ENCODE measurements at places on chromosomes 7 and 10.

DNA sequence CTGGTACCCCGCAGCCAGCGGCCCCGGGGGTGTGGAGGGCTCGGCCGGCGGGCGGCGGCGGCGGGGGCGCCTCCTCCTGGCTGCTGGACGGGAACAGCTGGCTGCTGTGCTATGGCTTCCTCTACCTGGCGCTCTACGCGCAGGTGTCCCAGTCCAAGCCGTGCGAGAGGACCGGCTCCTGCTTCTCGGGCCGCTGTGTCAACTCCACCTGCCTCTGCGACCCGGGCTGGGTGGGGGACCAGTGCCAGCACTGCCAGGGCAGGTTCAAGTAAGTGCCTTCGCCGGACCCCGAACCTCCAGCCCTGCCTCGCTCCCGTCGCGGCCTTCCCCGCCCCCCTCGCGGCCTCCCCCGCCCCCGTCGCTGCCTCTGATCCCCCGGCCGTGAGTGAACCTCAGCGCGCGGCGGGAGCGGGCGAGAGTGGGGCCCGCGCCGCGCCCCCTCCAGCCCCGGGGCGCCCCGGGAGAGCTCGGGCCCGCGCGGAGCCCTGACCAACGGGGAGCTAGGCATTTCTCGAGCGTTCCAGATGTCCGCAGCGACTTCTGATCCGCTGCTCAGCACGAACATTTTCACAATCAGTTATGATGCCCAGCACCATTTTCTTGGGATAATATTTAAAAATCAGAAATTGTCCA, 727 bp downstream of the ATRNL1 start:
- H3K27ac ChIP-seq: peak overlapping the region; percentile 82
- peak overlapping the region; percentile 66 for H3K4me3 ChIP-seq
- peaks cover 8% of the 10 kb centered on the region for H3K4me1 ChIP-seq

DNA sequence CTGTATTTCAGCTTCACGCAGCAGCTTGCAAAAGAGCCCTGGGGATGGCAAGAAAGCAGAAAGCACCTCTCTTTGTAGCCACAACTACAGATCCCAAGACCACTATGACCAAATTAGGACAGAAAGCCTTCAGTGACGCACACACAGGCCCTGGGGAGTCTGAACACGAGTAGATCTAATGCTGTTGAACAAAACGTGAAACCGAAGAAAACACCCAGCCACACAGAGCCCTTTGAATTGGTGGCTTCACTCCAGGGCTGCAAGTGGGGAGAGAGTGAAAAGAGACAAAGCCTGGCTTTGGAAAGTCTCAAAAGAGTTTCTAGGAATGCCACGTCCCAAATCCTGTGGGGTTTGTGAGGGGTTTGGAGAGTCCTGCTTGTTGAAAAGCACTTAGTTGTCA, 28.4 kb downstream of the PLXNA4 start:
- no peak overlapping the region for H3K4me3 ChIP-seq
- H3K36me3 ChIP-seq: no peaks in the 10 kb centered on the region
- no peaks in the 10 kb centered on the region for H3K4me1 ChIP-seq
- H3K27ac ChIP-seq: no peak overlapping the region

- no peak overlapping the region for H3K4me3 ChIP-seq
- no peaks in the 10 kb centered on the region for H3K27me3 ChIP-seq
- H3K4me1 ChIP-seq: no peaks in the 10 kb centered on the region
- DNase-seq: no peak
These were observed 138.9 kb downstream of the CACNB2 start for GRCh38 chr10:18279173-18279572.

DNA sequence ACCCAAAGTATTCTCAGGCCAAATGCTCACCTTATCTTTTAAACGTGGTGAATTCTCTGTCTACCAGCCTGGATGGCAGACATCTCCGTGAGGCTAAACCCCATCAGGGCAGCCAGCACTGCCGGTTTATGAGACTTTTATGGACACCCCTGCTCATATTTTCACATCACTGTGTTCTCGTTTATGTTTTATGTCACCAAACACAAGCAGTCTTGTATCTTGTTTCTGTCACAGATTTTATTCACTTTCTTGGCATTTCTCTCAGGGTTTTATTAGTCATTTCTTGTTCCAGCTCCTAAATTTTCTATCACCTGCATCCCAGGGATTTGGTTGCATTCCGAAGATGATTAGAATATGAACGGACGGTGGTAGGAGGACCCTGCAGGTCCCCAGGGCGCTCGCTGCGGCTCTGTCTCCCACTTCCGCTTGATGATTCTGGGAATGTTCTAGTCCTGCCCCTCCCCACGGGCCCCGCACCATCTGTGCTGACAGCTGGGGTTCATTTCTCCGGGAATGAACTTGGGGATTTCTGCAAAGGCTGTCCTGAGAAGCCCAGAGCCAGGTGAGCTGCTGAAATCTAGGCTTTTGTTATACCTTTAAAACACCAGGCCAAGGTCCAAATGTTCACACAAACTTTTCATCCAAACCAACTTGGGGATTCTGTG, 217.6 kb downstream of the GFRA1 start:
- no peaks in the 10 kb centered on the region for H3K36me3 ChIP-seq
- H3K4me3 ChIP-seq: no peak overlapping the region
- no peak for DNase-seq
- no peak overlapping the region for H3K27ac ChIP-seq
- no peaks in the 10 kb centered on the region for H3K27me3 ChIP-seq

DNA sequence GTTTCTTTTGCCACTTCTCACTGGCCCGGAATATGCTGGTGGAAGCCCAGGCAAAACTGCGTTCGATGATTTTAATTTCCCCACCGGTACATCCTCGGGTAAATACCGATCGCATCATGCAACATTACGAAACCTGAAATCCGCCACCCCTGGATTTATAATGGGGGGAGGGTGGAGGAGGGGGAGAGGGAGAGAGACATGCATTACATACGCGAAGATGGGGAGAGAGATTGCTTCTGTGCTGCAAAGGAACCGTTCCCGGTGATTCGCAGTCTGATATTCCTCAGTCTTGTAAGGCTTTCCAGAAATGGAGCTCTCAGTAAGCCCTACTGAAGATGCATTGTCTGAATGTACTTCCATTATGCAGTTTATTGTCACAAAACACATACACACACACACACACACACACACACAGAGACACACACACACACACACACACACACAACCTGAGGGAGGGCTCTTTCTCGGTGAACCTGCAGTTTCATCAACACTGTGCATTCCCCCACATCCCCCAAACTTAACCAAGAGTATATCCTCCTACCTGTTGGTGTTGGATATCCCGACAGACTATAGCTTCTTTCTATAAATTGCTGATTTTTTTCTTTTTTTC, 741 bp downstream of the GPR85 start:
- peak overlapping the region; percentile 52 for H3K4me3 ChIP-seq
- no peaks in the 10 kb centered on the region for H3K36me3 ChIP-seq
- no peak for DNase-seq
- no peaks in the 10 kb centered on the region for H3K27me3 ChIP-seq

GRCh38 chr10:50316695-50317648, 65.7 kb upstream of the ASAH2 start:
- peaks cover 27% of the 10 kb centered on the region for H3K4me1 ChIP-seq
- no peak overlapping the region for H3K4me3 ChIP-seq
- H3K36me3 ChIP-seq: no peaks in the 10 kb centered on the region
- DNase-seq: no peak
- no peaks in the 10 kb centered on the region for H3K27me3 ChIP-seq

DNA sequence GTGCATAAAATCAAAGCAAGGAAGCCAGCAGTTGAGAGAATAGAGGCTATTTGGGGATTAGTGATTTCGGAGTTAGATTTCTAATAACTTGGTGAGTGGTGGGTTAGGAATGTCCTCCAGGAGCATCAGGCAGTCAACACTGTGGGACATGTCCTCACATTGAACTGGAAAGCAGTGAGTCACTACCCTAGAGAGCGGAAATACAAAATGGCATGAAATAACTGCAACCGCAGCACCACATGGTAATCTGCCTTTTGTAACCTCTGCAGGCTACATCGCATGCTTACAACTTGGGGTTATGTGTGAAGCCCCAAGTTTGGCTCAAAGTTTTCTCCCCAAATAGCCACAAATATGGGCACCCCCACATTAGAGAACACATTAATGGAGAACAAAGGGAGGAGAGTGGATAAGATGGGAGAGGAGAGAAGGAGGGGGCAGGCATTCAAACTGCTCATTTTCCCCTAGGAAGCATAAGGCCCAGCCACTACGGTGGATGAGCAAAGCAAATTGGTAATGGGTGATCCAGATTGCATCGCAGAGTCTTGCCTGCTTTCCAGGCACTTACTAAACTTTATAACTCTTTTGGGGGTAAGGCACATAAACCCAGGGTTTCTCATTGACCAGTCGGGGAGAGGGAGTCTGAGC, 22.0 kb upstream of the SLF2 start:
- H3K4me3 ChIP-seq: no peak overlapping the region
- H3K27ac ChIP-seq: no peak overlapping the region
- H3K36me3 ChIP-seq: no peaks in the 10 kb centered on the region
- H3K4me1 ChIP-seq: no peaks in the 10 kb centered on the region
- H3K27me3 ChIP-seq: peaks cover 49% of the 10 kb centered on the region
- no peak for DNase-seq

- DNase-seq: no peak
- no peaks in the 10 kb centered on the region for H3K27me3 ChIP-seq
- no peak overlapping the region for H3K4me3 ChIP-seq
- H3K4me1 ChIP-seq: no peaks in the 10 kb centered on the region
- no peaks in the 10 kb centered on the region for H3K36me3 ChIP-seq
- H3K27ac ChIP-seq: no peak overlapping the region
These were observed 440.0 kb downstream of the ANKRD7 start for GRCh38 chr7:118664498-118664897.

DNA sequence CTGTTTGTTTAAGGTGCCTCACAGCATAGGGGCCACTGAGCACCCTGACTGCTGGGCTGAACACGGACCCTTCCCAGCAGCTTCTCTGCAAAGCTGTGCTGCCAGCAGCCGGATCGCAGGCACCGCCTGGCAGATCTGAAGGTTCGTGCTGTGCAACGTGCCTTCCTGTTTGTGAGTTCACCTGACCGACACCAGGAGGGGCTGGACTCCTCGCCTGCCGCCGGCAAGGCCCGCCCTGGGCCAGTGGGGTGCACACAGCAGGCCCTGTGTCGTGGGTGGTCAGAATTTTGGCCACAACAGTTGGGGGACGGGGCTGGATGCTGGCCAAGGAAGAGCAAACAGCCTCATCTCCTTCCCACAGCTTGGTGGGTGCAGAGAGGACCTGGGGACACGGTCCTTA, 12.6 kb downstream of the CYP2W1 start:
- peaks cover 44% of the 10 kb centered on the region for H3K36me3 ChIP-seq
- no peak for DNase-seq
- peaks cover 4% of the 10 kb centered on the region for H3K4me1 ChIP-seq
- no peaks in the 10 kb centered on the region for H3K27me3 ChIP-seq
- H3K4me3 ChIP-seq: no peak overlapping the region

- H3K36me3 ChIP-seq: no peaks in the 10 kb centered on the region
- no peak overlapping the region for H3K27ac ChIP-seq
These were observed 80.8 kb upstream of the RHOBTB1 start for GRCh38 chr10:61024856-61025201.

DNA sequence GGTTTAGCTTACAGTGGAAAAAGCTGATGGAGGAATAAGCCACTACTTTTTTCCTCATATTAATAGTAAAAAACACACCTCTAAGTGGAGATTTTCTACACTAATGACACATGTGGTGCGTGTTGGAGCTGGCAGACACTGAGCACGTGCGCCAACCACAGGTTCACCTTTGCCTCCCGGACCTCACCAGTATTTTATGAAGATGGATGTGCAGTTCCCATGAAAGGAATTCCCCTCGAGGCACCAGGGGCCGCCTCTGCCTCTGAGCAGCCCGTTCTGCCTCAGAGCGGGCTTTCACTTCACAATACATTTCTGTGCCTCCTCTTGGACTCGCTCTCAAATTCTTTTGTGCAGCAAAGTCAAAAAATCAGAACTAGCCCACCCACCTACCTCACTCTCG, 477.5 kb upstream of the ADARB2 start:
- no peaks in the 10 kb centered on the region for H3K4me1 ChIP-seq
- no peaks in the 10 kb centered on the region for H3K27me3 ChIP-seq
- no peak for DNase-seq
- H3K36me3 ChIP-seq: no peaks in the 10 kb centered on the region
- H3K4me3 ChIP-seq: no peak overlapping the region

- no peaks in the 10 kb centered on the region for H3K4me1 ChIP-seq
- no peak overlapping the region for H3K27ac ChIP-seq
- no peaks in the 10 kb centered on the region for H3K27me3 ChIP-seq
- H3K4me3 ChIP-seq: no peak overlapping the region
These were observed 64.9 kb upstream of the ADCY1 start for GRCh38 chr7:45509222-45509621.

DNA sequence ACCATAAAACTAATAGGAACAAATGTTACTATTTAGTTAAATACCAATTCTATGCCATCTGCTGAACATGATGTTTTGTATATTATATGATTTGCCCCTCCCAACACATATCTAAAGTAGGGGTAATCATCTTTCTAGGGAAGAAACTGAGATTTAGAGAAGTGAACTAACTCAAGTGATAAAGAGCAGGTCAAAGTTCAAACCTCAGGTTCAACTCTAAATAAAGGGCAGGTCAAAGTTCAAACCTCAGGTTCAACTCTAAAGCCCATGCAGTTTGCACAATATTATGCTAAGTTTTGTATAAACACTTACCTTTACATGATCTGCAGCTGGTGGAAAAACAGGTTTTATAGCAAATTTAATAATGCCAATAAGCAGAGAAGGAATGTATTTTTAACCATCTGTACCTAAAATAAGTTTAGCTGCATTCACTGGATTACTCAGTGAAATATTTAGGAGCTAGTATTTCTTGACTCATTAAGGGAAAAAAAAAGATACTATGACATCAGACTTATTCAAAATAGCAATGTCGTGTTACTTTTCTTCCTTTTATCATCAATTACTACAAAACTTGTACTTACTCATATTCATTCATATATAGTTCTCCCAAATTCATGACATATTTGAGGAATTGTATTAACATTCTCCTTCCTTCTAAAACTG, 1194.3 kb upstream of the CELF2 start:
- no peaks in the 10 kb centered on the region for H3K27me3 ChIP-seq
- H3K27ac ChIP-seq: no peak overlapping the region
- no peak overlapping the region for H3K4me3 ChIP-seq

GRCh38 chr10:78516236-78516635, 482.6 kb downstream of the RPS24 start:
- H3K4me1 ChIP-seq: no peaks in the 10 kb centered on the region
- no peak for DNase-seq
- no peak overlapping the region for H3K27ac ChIP-seq
- H3K4me3 ChIP-seq: no peak overlapping the region
- H3K36me3 ChIP-seq: no peaks in the 10 kb centered on the region
- no peaks in the 10 kb centered on the region for H3K27me3 ChIP-seq

DNA sequence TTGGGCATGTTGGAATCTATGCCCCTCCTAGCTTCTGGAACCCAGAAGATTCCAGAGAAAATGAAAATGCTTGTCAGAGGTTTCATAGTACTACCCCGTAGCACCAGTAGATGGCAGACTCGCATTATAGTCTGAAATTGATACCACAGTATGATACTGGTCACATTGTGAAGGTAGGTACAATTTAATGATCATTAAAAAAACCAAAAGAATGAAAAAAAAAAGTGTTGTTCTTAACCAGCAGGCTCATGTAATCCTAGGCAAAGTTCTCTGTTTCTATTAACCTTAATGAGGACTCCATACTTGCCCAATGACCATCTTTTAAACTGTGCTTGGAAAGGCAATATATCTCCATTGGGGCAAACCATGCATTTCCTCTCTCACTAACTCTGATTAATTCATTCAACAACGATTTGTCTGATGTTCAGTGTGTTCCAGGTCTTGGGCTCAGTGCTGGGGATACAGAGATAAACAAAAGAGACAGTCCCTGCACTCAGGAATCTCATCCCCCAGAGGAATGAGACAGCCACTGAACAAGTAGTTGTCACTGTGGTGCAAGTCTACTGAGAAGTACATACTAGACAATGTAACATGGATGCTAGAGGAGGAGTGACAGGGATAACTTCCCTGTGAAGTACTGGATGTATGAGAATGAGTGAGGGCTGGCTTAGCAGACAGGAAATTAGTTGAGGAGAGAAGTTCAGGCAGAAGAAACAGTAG, 223.5 kb upstream of the PHYHIPL start:
- no peaks in the 10 kb centered on the region for H3K36me3 ChIP-seq
- no peaks in the 10 kb centered on the region for H3K27me3 ChIP-seq
- H3K4me3 ChIP-seq: no peak overlapping the region
- DNase-seq: no peak
- H3K27ac ChIP-seq: peak overlapping the region; percentile 53

Measured in esophagus squamous epithelium (tissue), 5 donors.